ENCODE measurements at places on chromosomes 7 and 10.

DNA sequence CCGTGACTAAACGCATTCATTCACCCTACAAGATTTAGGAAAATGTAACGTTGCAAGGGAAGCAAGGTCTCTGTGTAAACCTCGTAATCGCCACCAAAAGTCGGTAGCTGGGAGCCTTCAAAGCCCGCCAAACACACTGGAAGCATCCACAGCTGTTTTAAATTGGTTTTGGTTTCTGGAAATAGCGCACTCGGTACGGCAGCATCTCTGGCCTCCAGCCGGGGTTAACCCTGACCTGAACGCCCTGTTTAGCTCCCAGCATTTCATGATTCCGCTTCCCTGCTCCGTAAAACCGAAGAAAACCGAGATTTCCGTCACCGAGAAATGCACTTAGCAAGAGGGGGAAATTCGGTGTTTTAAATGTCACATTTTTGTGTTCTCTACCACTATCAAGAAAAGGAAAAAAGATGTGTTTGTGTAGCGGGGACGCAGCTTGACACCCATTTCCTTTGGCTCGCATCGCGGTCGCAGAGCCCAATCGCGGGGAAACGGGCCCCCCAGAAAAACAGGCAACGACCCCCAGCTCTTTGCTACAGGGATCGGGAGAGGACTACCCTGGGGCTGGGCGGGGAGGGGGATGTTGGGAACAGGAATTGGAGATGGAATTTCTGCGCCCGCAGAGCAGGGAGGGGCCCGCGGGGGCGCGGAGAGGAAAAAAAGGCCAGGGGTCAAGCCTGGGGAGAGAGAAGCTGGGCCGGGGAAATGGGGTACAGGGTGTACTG, 646 bp downstream of the SGCE start:
- no peak for DNase-seq

- DNase-seq: no peak
These were observed 22.5 kb upstream of the UBE2H start for GRCh38 chr7:129975309-129975708.

GRCh38 chr7:5622746-5623145, 158.7 kb downstream of the RNF216 start:
- no peak for DNase-seq

DNA sequence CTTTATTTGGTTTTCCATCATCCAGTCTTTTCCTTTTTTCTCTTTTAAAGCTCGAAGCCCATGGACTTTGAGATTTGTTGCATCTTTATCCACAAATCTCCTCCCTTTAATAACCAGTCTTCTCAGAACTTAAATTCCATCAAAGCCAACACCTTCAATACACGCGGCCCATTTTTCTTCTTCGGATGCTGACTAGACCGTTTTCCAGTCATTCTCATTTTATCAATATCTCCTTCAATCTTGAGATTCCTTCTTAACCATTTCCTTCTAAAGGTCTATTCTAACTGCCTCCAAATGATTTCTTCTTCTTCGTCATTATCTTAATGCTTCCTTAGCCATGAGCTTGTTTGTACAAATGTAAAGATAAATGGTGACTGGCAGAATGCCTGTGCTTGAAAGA, 173.5 kb downstream of the BAMBI start:
- DNase-seq: no peak

DNA sequence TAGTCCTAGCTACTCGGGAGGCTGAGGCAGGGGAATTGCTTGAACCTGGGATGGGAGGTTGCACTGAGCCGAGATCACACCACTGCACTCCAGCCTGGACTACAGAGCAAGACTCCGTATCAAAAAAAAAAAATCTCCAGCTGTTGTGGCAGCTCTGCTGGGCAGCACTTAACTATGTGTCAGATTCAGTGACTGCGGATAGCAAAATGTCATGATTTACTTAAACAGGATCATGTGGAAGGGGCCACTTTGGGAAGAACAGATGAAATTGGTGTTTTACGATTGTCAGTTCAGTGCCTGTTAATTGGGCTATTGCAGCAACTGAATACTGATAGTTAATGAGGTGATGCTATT, 15.3 kb downstream of the OGDH start:
- no peak for DNase-seq

DNA sequence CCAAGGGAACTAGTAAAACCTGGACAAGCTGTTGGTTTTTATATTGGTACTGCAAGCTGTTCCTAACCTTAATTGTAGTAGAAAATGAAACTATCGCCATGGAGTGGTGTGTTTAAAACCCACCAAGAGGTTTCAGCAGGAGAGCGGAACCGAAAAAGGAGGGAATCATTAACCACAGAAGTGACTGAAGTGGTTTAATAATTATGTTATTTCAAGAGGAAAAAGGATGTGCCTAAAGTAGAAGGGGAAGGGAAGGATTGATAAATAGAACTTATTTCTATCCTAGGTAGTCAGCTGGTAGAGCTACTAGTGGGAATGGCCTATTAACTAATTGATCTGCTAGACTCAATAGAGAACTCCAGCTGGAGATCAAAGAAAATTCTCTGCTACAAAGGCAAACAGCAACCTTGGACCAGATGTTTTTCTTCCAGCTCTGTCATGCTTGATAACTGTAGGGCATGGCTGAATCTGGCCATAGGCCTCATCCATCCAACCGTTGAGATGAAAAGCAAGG, 91.8 kb downstream of the BAMBI start:
- DNase-seq: no peak

GRCh38 chr7:80794631-80795573, 123.9 kb downstream of the SEMA3C start:
- DNase-seq: no peak

GRCh38 chr7:69937097-69937496, 338.8 kb downstream of the AUTS2 start:
- DNase-seq: no peak

- DNase-seq: no peak
These were observed 431.8 kb upstream of the MGMT start for GRCh38 chr10:129035052-129035827.

- DNase-seq: no peak
These were observed 39.1 kb downstream of the SIRT1 start for GRCh38 chr10:67923551-67923950.

DNA sequence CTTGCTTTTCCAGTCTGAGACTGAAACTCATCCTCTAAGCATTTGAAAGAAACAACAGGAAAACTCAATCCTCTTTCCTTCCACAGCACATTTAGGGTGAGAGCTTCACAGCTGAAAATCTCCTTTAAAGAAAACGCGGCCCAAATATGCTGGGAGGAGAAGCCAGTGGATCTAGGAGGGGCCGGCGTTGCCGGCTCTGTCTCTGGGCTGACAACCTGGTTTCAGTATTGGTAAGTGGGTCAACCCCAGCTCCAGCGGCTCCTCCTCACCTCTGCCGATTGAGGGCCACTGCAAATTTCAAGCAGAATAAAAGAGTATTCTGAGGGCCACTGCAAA, 75.3 kb upstream of the CPXM2 start:
- no peak for DNase-seq

DNA sequence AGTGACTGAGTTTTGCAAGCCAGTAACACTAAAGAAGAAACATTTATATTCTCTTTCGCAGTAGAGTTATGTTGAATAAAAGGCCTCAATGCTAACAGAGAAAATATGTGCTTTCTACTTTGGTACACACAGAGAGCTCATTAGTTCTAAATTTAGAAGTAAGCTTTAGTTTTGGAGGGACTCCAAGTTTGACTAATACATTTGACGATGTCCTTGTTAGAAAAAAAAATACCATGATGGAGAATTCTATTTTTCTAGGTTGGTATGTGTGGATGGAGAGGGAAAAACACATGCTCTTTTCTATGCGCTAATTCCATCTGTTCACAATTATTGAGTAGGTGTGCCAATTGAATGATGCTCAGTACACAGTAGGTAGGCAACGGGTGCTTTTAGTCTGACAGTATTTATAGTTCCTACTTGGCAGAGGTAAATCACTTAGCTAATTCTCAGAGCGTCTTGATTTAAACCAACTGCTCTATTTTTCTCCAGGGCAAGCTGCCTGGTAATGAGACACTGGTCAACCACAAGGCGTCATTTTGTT, 327.2 kb upstream of the AKR1E2 start:
- DNase-seq: no peak

- no peak for DNase-seq
These were observed 84.5 kb downstream of the ADAM22 start for GRCh38 chr7:88018501-88018900.
